ENCODE measurements at places on chromosomes 4 and X.

DNA sequence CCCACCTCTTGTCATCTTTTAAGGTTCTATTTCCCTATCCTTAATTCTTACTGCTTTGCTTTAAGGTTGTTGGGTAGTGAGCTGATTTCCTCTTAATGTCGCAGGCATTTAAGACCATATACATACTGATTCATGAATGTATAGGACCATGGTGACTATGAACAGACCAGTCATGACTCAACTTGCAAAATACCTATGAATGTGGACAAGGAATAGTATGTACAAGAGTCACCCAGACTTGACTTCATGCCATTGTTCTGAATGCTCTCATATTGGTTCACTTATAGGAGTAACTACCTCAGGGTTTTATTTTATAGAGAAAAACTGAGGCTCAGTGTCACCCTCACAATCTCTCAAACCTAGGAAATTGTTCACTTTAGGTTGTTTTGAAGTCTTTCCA is 44.3 kb downstream of the CCNG2 start:
- no peak for DNase-seq

DNA sequence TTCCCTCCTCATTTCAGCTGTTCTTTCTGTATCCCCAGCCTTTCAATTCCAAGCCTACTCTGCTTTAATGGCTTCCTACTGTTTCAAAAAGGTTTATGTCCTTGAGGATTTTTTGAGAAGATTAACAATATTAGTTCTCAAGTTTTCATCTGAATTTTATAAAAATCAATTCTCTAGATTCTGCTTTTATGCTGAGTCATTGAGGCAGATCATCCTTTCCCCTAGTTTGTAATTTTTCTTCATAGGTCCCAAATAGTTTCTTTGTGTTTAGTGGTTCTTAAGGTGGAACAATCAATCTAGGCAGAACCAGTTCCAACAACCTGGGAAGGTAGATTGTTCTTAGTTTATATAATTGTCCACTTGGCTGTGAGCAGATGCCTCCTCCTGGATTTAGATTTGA is 100.1 kb upstream of the NAP1L5 start:
- DNase-seq: no peak

- DNase-seq: no peak
Measured at GRCh38 chr4:145170223-145170622, 10.2 kb downstream of the OTUD4 start.

DNA sequence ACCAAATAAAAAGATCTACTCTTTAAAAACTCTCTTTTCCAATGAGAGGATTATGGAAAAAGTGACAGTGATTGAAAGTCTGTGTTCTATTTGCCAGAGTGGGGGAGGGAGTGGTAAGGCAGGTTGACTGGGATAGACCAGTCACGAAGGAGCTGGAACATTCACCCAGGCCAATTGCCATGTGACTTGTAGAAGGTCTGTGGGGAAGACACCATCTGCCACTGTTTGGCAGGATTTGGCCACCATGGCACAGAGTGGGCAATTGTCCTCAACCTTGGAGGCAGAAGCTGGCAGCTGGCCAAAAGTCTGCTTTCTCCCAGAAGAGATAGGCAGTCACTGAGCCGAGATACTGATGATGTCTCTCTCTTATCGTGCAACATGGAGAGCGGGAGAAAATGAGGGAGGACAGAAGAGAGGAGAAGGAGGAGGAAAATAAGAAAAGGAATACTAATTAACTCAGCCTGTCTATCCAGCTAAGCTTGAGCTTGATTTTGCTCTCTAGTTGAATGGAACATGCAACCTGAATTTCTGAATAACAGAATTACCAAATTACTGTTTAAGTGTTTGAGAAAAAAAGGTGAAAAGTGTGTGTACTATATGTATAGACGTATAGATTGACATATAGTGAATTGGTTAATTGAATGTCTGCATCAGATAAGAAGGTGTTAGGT is 267.1 kb downstream of the ARHGAP24 start:
- DNase-seq: no peak

DNA sequence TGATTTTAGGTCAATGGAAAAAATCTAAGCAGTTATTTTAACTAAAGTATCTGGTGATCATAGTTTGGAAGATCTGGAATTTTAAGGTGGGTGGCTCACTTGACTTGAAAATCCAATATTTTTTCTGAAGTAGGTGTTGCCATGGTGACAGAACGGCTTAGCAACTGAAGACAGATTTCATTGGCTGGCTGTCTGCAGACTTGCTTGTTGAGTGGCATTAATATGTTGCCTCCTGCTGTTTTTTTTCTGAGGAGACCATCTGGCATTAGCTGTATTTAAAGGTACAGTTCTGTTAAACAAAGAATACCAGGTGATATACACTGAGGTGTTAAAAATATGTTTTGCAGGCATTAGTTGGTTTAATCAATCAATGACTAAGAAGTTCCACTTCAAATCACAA is 19.8 kb downstream of the CPE start:
- DNase-seq: no peak

GRCh38 chr4:112374850-112375249 is 77.7 kb downstream of the ALPK1 start:
- no peak for DNase-seq

- no peak for DNase-seq
Measured at GRCh38 chr4:98939892-98940298, 11.0 kb upstream of the EIF4E start.
